Stimulated activated CD8-positive, alpha-beta memory T cell treated with anti-CD3 and anti-CD28 coated beads, Interleukin-4, amount 100 ng/mL, for 4 hours (primary cell): ENCODE measurements at places on chromosomes 6 and 20.
A peak's percentile ranks its signal among the peaks of the same experiment; 100 is the strongest.

GRCh38 chr6:21164768-21165326, 428.7 kb upstream of the SOX4 start:
- no peak for DNase-seq

GRCh38 chr20:41137614-41138474, 501 bp downstream of the PLCG1 start:
- DNase-seq = peak; percentile 28

- DNase-seq = no peak
Observed at GRCh38 chr20:58268936-58269619, 40.4 kb upstream of the RAB22A start.

DNA sequence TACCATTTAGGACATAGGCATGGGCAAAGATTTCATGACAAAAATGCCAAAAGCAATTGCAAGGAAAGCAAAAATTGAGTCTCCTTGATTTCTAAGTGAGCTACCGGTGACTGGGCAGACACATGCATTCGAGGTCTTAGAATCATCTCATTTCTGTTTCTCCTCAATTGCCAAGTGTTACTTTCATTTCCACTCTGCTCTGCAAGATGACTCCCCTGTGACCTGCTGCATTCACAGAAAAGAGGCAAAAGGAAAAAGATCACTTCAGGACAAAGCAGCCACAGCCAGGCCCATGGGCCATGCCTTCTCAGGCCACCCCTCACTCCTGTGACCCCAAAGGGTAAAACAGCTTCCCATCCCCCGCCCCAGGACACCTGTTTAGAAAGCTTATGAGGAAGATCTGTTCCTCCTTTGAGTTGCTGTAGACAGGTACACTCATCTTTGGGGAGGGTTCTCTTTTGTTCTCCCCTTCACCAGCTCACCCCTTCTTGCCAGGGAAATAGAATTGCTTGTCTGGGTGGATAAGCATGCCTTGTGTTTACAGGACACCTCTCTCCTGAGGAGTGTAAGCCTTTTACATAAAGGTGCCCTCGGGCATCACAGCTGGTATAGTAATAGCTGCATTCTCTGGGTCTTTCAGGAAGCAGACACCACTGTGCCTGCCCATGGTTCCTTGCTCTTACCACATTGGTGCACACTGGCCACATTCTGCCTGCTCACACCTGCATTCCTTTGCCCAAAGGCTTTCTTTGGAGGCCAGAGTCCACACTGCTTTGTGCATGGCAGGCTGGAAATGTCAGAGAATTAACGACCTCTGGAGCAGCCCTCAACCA, 105.0 kb downstream of the SLC24A3 start:
- no peak for DNase-seq

GRCh38 chr6:79895382-79896074, 51.8 kb downstream of the ELOVL4 start:
- DNase-seq = no peak

GRCh38 chr6:36598326-36598725, 4.2 kb downstream of the SRSF3 start:
- no peak for DNase-seq
